NK-92 treated with Interleukin-12 subunit alpha and Interleukin-12 subunit beta, amount 100 ng/mL, for 24 hours (cell line): ENCODE measurements at places on chromosomes 6 and 20.
A peak's percentile ranks its signal among the peaks of the same experiment; 100 is the strongest.

GRCh38 chr6:169862043-169862891 is 110.8 kb downstream of the ERMARD start:
- DNase-seq = no peak

GRCh38 chr6:40936818-40937251 is 102.2 kb downstream of the UNC5CL start:
- no peak for DNase-seq

- no peak for DNase-seq
These were observed 139.9 kb downstream of the CDH4 start for GRCh38 chr20:61391812-61392520.

- DNase-seq = no peak
These were observed 296.3 kb downstream of the LRFN2 start for GRCh38 chr6:40290816-40291215.

- DNase-seq = no peak
These were observed 19.3 kb downstream of the HIVEP2 start for GRCh38 chr6:142925575-142926110.

- peak; percentile 47 for DNase-seq
These were observed 1.8 kb upstream of the PRDM1 start for GRCh38 chr6:106084106-106084988.

DNA sequence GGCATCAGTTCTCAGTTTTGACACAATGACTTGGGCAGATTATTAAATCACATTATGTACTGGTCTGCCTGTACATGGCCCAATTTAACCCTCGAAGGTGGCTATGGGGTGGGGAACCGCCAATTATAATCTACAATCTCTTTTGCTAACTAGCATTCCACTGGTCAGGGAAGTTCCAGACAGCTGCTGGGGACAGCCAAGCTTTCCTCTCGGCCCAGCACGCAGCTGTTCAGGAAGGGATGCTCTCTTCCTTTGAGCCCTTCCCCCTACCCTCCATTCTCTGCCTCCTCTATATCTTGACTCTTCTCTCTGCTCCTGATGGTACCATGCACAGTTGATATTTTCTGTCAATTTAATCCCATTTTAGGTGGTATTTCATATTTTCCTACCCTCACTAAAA is 233.5 kb upstream of the AGPAT4 start:
- DNase-seq = no peak

- no peak for DNase-seq
These were observed 8.3 kb downstream of the NT5E start for GRCh38 chr6:85458184-85458583.

DNA sequence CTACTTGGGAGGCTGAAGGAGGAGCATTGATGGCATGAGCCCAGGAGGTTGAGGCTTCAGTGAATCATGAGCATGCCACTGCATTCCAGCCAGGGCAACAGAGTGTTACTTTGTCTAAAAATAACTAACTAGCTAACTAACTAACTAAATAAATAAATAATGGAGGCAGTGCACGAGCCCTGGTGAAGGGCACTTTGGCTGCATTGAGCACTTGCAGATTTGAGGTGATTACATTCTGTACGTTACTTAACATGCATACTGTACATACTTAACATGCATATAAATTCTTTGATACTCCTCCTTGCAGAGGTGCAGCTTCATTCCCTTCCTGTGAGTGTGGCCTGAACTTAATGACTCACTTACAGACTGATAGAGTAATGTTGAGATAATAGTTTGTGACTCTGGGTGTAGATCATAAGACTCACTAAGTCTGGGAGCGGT is 10.7 kb downstream of the HLA-A start:
- DNase-seq = no peak

DNA sequence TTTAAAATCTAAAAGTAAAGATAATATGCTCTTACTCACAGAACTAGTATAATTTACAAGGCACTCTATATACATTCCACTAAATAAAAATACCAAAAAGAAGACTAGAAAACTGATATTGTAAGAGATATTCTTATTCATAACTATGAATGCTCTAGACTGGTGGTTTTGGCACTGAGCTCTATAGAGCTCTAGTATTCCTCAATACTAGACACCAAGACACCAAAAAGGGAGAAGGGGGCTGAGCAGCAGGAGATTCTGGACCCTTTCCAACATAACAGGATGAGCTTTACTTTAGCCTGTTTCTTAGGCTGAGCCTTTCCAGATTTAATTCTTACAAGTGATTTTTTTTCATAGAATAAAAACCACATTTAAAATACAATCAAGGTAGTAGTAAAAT is 173.6 kb downstream of the COL21A1 start:
- no peak for DNase-seq

DNA sequence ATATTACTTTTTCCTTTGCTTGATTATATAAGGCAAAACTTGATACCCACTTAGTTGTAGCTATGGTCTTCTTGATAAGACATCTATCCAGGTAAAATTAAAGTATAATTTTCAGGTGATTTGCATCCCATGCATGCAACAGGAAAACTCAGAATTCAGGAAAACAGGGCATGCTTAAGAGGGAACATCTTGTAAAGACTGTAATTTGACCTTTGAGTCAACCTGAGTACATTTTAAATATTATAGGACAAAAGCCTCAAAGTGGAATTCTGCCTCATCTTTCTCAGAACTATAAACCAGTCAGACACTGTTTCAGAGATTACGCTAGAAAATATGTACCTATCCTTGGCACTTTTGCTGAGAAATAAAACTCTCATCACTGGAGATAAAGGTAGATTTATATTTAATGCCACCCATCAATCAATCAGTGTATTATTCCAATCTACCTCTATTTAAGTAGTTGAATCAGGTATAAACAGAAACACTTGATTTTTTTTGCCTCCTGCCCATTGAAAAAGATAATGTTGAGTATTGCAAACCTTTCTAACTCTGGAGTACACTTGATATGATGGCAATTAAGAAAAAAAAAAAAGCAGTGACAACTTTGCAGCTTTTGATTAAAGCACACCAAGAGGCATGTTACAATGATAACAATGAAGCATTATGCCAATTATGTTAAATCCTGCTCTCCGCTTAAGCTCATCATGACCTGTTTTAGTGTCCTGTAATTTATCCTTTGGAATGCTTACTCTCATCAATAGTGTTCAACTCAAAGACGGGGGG is 2.8 kb downstream of the CITED2 start:
- no peak for DNase-seq

DNA sequence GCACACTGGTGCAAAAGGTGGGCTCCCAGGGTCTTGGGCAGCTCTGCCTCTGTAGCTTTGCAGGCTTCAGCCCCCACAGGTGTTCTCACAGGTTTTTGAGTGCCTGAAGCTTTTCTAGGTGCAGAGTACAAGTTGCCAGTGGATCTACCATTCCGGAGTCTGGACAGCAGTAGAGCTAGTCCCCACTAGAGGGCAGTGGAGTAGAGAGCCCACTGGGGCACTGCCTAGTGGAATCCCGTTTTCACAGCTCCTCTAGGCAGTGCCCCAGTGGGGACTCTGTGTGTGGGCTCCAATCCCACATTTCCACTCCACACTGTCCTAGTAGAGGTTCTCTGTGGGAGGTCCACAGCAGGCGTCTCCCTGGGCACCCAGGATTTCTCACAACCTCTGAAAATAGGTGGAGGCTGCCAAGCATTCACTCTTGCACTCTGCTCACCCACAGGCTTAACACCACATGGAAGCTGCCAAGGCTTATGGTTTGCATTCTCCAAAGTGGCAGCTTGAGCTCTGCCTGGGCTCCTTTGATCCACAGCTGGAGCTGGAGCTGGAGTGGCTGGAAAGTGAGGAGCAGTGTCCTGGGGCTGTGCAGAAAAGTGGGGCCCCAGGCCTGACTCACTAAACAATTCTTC is 86.3 kb upstream of the PROKR2 start:
- peak; percentile 22 for DNase-seq

DNA sequence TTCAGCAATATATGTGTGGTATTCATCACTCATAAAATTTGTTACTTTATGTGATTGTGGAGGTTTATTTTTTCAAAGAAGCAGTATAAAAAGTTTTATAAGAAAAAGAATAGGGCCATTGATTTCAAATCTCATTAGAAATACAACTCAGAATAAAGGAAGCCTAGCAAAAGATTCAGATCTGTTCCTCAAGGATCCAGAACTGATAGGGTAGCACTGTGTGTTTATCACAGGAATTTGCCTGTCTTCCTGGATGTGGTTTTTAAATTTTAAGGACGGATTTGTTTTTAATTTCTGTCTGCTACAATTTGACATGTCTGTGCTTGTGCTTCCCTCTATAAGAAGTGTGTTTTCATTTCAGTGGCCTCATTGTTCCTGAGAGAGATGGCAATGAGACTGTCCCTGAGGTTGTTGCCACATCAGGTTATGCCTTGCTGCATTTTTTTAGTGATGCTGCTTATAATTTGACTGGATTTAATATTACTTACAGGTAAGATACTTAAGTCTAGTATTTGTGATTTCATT is 74.6 kb downstream of the ATRN start:
- DNase-seq = no peak

GRCh38 chr6:142395768-142396231 is 94.0 kb downstream of the ADGRG6 start:
- no peak for DNase-seq

- no peak for DNase-seq
These were observed 12.7 kb downstream of the PBOV1 start for GRCh38 chr6:138205437-138206094.

- no peak for DNase-seq
These were observed 35.9 kb downstream of the ANKRD60 start for GRCh38 chr20:58192567-58192966.
